NCI-H2081 treated with DMSO at 0.1 percent for 48 hours (cell line): ENCODE measurements at places on chromosomes 1 and 21.

- DNase-seq: no peak
Observed at GRCh38 chr1:7942214-7942921, 1.7 kb upstream of the TNFRSF9 start.

- no peak for DNase-seq
Observed at GRCh38 chr1:229192031-229192430, 78.9 kb upstream of the RAB4A start.

- no peak for DNase-seq
Observed at GRCh38 chr1:147625362-147625995, 44.8 kb downstream of the ACP6 start.

GRCh38 chr1:149888999-149889289 lies 10.4 kb upstream of the BOLA1 start:
- no peak for DNase-seq

DNA sequence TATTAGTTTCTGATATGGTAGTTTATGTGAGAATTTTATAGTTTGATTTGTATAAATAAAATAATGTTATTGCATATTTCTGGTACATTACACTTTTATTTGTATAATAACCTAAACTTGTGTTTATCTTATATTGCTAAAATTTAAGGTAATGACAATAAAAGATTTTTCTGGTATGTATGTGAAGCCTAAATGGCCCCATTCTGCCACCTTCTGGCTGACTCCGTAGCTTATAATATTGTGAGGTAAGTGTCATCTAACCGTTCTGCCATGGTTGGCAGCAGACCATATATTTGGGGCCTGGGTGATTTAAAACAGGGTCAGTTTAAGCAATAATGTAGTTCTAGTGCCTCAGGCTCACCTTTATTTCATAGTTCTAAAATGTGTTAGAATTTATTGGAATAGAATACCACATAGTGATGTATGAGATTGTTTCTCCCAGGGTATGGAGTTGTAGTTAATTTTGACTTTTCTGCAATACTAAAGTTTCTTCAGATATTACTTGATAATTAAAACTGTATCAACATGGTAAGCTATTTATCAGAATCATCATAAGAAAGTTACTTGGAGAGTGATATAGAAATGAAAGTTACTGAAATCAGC lies 21.2 kb upstream of the PRKACB start:
- DNase-seq: no peak

DNA sequence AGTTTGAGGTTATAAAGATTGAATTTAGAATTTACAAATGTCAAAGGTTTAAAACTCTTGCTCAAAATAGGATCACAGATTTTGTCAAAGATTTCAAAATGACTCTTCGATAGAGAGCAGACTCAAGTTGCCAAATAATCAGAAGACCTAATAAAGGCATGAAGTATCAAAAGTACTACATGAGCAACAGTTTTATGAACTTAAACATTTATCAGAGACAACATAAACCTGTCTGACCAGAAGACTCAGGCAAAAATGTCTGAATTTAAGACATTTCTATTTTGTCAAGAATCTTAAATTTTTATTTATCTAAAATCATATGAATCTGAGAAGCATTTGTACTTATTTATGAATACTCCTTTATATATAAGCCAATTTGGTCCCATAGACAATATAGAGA lies 330.9 kb downstream of the PTPRU start:
- DNase-seq: no peak

- DNase-seq: no peak
Observed at GRCh38 chr1:153649137-153649862, 9.2 kb upstream of the SNAPIN start.

DNA sequence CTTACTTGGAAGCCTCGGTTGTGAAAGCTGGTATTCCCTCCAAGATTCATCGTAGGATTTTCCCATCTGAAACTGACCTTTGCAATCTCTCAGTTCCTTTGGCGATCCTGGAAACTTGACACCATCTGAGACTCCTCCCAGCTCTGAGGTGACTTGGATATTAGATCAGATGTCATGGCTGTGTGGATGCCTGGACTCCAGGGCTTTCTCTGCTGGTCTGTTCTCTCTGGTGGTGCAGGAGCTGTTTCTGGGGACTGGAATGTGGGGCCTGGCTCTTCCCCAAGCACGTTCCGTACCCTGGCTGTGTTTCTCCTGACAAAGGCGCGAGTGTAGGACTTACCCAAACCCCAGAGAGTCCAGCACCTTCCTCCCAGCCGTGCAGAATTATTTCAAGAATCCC lies 252.2 kb downstream of the RPS6KC1 start:
- DNase-seq: no peak

DNA sequence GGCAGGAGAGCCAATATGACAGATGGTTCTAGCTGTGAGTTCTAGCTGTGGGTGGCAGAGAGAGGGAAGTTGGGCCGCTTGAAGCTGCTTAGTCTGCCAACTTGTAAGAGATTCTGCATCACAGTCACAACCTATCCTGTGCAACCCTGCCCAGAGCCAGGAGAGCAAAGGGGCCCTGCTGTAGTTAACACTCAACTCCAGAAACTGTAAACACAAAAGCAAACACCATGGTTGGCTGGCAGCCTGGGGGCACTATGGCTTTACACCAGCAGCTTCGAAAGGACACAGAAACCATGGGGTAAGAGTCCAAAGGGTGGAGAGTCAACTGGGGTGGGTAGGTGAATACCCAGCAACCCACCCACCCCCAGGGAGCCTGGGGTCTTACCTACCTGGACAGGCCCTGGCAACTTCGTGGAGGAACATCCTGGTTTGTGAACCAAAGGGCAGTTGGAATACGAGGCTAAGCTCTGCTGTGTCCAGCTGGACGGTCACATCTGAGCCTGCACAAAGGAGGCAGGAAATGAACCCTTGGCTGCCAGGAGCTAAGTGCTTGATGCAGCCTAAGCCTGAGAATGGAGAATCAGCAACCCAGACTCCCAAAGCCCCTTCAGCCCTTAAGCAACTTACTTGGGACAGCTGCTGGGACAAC lies 6.4 kb downstream of the INPP5B start:
- DNase-seq: peak; percentile 78
